Kasumi-1 (cell line): ENCODE measurements at places on chromosomes 6 and 20.
A peak's percentile ranks its signal among the peaks of the same experiment; 100 is the strongest.

- no peak for DNase-seq
These were observed 150.7 kb downstream of the PKHD1 start for GRCh38 chr6:51936531-51937290.

- DNase-seq, result peak; percentile 36
These were observed 576 bp upstream of the RRP36 start for GRCh38 chr6:43020847-43021246.

DNA sequence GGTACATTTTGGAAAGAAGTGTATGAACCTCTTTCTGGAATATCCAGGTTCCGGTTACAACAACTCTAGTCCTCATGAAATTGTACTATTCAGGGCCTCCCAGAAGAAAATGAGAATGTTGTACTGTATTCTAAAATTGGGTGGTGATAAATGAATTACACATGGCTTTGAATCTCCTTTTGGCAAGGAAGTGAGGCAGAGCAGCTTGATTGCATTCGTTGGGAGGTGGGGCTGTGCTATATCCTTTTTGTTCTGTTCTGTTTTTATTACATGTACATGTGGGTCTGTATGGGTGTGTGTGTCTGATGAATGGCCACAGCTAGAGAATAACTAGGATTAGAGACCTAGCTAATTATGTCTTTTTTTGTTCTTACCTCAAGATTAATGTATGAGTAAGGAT lies 37.8 kb upstream of the SNRPB2 start:
- no peak for DNase-seq

DNA sequence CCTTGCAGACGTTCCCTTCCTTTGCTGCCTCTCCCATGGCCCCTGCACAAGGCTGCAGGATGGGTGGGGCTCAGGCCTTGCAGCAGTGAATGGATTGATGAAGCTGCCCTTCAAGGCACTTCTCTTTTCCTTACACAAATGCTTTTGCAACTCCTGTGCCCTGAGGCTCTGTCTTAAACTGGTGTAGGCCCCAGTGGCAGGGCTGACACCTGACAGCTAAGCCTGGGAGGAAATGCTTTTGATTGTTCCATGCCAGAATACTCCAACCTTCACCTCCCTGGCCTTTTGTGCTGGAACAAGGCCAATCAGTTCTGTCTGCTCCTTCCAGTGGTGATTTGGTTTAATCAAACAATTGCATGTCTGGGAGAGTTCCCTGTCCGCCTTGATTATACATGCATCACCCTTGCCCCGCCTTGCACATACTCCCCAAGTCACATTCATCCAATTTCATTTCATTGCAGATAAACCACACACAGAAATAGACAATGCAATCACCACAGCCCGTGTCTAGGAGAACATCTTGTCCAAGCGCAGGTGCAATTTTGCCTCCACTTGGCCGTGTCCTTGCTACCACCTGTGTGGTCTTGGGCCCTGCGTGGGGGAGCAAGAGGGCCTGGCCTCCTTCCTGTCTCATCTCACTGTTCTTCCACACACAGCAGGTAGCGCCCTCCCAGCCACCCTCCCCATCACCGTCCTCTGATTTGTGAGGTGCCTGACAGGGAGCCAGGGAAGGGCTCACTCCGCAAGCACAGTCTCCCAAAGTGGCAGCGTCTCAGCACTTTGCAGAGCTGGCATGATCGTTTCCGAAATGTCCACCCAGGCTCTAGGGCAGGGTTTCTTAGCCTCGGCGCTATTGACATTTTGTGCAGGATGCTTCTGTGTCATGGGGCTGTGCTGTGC lies 120.4 kb downstream of the CDH26 start:
- DNase-seq, result peak; percentile 56

DNA sequence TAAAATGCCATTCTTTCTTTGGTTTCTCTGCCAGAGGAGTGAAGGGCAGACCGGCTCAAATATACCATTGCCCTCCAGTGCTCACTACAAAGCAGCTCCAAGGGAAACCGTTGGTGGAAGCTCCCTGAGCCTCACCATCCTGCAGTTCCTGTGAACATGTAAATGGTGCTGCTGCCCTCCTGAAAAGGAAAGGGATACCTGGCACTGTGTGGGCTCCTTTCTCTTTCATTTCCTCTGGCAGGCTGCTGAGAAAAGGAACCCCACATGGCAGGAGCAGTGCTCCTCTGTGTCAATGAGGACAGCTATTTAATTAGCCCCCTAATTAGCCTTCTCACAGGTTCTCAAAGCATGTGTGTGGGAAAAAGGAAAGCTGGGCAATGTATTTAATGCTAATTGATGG lies 142.5 kb downstream of the KLHL32 start:
- DNase-seq, result no peak

- no peak for DNase-seq
These were observed 290.4 kb upstream of the SULF2 start for GRCh38 chr20:48075591-48076174.

DNA sequence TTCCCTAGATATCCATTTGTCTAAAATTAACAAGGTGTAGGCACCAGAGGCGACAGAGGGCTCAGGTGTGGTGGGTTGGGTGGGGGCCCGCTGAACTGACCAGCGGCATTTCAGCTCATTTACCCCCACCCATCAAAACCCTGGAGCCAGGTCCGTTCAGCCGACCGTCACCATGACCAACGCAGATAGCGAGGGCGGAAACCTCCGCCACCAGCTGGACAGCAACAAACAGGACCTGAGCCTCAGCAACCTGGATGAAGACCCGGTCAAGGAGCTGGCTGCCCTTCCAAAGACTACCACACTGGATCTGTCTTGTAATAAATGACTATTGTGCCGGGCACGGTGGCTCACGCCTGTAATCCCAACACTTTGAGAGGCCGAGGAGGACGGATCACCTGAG lies 120.8 kb upstream of the LGSN start:
- no peak for DNase-seq

GRCh38 chr6:2543321-2543720 lies 207.4 kb downstream of the MYLK4 start:
- DNase-seq, result peak; percentile 36

- no peak for DNase-seq
These were observed 199.8 kb downstream of the SMOC2 start for GRCh38 chr6:168640768-168641167.

GRCh38 chr20:9163251-9163650 lies 94.4 kb downstream of the PLCB4 start:
- no peak for DNase-seq

DNA sequence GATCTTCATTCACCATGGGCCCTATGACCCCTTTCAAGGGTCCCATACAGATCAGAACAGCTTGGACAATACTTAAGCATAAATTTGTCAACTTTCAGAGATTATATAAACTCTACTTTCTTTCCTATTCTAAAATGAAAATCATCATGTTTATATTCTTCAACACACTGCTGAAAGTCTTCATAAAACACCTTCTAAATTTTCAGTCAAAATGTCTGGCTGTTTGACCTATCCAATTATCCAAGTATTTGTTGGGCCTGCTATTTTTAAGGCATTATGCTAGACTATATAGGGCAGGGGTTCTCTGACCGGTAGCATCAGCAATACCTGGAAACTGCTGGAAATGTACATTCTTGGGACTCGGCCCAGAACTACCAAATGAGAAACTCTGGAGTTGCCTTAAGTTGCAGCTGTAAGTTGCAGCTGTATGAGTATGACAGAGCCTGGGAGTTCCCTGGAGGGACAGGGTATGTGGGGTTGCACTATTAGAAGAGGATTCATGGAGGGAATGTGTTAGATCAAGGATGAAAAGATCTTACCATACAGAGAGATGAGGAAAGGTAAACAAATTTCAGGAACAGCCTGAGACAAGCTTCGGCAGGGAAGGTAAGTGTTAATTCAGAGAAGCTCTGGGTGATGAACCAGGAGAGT lies 293.0 kb downstream of the ADGB start:
- DNase-seq, result no peak

DNA sequence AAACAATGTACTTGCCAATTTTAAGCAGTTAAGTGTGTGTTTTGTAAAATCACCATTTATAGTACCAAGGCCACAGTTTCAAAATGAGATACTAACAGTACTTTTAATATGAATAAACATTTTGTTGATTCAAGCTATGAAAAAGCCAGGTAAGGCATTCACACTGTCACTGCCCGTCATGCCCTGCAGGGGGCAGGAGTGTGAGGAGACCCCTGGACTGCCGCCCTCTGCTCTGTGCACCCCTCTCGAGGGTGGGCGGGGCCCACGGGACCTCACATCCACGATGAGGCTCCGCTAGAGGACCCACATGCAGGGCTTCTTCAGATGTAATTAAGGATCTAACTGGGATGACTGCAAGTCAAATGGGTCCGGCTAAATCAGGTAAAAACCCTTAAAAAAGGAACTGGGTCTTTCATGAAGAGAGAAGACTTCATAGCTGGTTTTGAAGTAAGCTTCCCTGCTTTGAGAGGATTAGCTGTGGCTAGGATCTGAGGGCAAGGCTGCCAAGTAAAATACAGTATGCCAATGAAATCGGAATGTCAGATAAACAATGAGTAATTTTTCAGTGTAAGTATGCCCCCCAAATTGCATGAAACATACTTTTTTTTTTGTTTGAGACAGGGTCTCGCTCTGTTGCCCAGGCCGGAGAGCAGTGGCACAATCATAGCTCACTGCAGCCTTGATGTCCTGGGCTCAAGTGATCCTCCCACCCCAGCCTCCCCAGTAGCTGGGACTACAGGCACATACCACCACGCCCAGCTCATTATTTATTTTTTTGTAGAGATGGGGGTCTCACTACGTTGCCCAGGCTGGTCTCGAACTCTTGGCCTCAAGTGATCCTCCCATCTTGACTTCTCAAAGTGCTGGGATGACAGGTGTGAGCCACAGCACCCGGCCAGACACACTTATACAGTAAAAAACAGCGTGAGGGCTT lies 18.7 kb downstream of the DIDO1 start:
- DNase-seq, result peak; percentile 26

- no peak for DNase-seq
These were observed 15.7 kb downstream of the SLC22A1 start for GRCh38 chr6:160137130-160137988.

DNA sequence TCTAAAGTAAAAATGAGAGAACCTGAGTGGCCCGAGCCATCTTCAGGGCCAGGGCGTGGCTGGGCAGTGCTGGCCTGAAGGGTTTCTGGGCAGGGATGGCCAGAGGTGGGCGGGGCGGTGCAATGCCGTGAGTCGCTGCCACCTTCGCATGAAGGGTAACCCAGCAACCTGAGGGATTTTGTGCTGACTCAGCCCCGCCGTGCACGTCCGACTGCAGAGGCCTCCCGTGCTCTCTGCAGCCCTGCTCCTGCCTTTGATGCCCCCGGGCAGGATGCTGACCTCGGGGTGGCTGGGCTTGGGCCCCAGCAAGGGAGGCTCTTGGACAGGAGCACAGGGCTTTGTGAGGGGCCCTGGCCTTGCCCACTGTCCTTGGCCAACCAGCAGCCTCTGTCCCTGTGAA lies 81.7 kb upstream of the GATA5 start:
- DNase-seq, result no peak

- DNase-seq, result no peak
These were observed 309.8 kb downstream of the CDC5L start for GRCh38 chr6:44697327-44697726.
